ENCODE measurements at places on chromosomes 4 and X.

GRCh38 chr4:43485196-43485595 lies 592.7 kb downstream of the GRXCR1 start:
- no peak for DNase-seq

- no peak for DNase-seq
These were observed 79.4 kb downstream of the SLC9A6 start for GRCh38 chrX:136064661-136065043.

GRCh38 chr4:37803348-37803973 lies 23.0 kb upstream of the PGM2 start:
- DNase-seq, result peak; percentile 61

DNA sequence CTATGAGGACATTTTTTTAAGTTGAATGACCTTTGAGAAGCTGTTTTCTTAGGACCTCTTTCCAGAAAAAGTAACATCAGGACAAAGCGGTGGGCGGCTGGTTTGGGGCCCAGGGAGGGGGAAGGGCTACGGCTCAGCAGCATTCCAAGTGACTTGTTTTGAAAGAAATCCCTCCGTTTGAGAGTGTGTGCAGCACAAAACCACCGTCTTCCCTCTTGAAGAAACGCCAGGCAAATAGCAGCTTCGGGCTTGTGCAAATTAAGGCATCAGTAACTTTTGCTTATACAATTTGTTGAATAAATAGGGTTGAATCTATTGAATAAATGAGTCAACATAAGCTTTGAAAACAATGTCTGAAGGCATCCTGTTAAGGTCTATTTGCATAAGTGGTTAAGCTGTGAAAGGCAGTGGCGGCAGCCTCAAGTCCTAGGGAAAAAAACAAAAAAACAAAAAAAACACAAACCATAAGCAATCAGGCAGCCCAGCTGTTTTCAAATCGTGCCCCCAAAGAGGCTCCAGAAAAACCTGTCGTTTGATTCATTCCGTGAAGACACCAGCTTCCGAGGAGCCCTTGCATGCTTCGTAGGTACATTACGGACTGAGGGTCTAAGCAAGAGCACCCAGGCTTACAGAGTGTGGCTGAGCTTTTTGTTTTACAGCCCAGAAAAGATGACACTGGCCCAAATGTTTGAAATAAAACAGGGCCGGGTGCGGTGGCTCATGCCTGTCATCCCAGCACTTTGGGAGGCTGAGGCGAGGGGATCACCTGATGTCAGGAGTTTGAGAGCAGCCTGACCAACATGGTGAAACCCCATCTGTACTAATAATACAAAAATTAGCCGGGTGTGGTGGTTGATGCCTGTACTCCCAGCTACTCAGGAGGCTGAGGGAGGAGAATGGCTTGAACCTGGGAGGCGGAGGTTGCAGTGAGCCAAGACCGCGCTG lies 103.7 kb downstream of the CRLF2 start:
- DNase-seq, result no peak

- DNase-seq, result no peak
These were observed 87.3 kb upstream of the TET2 start for GRCh38 chr4:105059337-105059736.

DNA sequence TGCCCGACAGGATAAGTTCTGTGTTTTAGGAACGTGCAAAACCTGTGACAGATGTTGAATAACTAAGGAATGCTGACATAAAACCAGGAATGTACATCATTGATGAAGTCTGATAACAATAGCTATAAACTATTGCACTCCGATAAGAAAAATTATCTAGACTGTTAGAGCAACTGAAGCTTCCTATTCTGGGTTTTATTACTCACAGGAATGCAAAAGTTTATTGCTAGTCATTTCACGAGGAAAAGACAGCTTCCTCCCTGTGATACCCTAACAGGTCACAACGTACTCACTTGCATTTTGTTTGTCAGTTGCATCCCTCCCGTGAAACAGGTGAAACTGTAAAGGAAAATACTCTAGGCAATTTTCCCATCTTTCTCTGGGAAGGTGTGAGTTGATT lies 65.9 kb downstream of the CLDN22 start:
- no peak for DNase-seq

DNA sequence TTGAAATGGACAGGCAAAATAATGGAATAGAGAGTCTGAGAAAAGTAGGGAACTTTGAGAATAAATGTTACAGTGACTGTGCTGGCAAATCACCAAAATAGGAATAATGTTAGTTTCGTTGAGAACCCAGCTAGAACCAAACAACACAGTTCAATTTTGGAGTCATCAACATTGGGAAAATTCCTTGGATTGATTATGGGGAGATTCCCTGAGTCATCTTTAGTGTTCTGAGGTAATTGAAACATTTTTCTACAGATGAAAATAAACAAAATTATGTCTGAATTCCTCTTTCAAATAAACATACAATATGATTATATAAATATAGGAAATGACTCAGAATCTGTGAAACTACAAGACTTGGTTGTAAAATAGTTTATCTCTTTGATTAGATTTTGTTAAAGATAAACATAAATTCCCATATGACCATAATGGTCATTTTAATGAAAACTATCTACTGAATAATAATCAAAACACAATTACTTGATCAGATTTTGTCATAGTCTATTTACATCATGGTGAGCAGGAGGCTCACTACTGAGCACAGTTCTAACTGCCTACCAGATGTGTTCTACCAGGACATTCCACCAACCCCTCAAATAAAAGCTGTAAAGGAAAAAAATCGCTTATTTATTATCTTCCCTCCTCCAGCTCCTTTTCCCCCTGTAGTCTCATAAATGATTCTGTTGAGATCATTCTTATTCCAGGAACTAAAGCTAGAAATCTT lies 51.4 kb upstream of the GABRA2 start:
- no peak for DNase-seq

DNA sequence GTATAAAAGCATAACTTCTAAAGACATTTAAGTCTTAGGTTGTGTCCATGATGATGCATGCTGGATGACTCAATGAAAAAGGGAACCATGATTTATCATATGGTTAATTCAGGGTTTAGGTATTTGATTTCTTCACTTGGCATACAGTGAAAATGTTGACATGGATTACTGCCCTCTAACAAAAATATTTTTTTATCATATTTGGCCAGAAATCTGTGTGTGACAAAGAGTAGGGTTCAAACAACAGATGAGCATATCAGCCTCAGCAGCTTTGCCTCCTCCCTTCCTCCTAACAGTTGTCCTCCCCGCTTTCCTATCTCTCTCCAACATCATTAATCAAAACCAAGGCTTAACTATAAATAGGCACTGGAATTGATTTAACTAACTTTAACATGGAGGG lies 46.3 kb downstream of the ARHGAP6 start:
- DNase-seq, result no peak

DNA sequence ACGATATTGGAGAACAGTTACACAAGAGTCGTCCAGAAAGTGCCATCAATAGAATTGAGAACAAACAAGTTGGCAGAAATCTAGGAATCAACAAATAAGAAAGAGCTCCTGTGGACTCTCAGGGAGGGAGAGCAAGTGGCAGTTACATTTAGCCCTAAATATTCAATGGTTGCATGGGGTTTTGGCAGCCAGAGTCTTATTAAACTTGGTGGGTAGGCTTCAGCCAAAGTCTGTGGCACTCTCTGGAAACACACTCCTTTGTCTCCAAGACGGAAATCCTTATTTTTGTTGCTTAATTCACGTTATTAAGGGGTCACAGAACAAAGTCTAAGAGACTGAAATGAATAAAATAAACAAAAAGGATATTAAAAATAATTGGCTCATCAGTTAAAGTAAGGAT lies 742.2 kb upstream of the ATOH1 start:
- DNase-seq, result no peak

- DNase-seq, result no peak
These were observed 166.5 kb downstream of the SCFD2 start for GRCh38 chr4:53199356-53199755.

- no peak for DNase-seq
These were observed 28.6 kb downstream of the NUDT10 start for GRCh38 chrX:51361251-51361650.

DNA sequence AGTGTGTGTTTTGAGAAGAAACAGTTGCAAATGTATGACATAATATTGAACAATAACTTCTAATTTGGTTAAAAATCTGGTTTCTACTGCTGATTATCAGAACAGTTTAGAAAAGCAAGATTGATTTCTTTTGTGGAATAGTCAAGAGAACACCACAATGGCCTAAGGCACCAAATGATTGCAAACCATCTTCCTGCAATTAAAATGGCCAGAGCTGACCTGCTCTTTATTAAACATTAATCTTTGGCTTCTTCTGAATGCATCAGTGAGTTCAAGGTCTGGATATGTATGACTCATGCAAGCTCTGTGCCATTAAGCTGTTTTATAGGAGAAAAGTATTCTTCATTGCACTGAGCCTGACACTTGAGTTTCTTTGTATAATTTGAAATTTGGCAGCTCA lies 107.8 kb upstream of the PDHA2 start:
- peak; percentile 7 for DNase-seq

GRCh38 chrX:74892561-74892960 lies 32.7 kb downstream of the NEXMIF start:
- no peak for DNase-seq

GRCh38 chrX:34560180-34560579 lies 96.9 kb downstream of the TMEM47 start:
- no peak for DNase-seq

- no peak for DNase-seq
These were observed 180.7 kb downstream of the ADGRL3 start for GRCh38 chr4:61380865-61381264.

DNA sequence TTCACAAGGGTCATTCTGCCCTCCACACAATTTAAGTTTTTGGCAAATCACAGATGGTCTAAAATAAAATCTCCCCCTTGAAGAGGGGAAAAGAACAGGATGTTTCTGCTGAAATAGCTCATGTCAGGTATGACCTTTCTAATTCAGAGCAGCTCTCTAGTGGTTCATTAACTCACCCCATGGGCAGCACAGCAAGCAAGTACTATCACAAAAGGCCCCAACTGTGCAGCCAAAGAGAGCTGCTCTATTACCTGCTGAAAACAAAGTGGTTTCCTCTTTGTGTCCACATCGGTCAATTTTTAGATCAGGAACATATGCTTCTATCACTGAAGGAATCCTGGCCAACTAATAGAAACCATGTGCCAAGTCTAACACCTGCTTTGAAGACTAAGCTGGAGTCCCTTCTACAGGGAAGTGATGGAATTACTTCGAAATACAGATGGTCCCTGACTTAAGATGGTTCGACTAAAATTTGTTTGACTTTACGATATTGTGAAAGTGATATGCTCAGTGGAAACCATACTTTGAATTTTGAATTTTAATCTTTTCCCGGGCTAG lies 164.3 kb downstream of the ENOX2 start:
- no peak for DNase-seq

- DNase-seq, result no peak
These were observed 1323.4 kb downstream of the C4orf33 start for GRCh38 chr4:130419211-130419975.

DNA sequence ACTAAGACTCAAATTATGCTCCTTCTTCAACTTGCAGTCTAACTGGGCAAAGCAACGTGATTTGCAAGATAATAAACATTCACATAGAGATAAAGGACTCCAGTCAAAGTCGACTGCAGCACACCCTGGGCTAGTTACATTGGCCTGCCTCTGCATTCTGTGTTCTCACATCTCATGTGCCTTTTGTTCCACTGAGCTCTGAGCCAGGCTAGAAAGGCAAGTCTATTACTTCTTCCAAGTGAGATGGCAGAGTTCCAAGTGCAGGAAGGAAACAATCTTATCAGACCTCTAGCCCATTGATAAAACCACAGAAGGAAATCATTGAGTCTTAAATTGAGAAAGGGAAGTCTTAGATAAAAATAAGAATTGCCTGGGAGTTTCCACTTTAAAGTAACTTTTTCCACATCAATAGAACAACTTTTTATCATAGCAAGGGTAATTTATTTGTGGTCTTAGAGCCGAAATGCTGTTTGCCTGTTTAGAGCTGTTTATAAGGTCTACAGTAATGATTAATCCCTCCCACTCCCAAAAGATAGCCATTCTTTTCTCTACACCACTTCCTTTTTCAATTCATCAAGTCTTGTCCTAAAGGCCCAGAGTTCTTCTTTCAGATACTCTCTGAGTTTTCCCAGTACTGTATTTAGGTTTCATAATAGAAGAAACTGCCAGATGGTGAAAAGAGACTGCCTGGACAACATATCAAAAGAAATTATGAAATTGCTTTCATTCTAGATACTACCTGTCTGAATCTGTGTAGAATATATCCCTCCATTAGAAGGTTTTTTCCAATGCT lies 200.2 kb downstream of the GUCY2F start:
- DNase-seq, result no peak

DNA sequence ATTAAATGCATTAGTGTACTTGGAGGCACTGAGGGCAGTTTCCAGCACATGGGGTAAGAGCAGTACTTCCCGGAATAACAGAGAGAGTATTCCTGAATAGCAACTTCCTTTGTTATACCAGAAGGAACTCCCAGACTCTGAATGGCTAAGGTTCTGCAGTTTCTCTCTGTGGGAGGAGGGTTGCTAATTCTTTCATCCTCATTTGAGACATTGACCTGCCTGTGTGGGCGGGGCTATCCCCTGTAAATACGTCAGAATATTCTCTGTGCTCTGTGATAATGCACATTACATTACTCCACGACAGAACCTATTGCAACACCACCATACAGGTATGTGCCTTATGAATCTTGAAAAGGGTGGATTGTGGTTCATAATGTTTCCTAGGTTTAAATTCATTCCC lies 52.7 kb downstream of the SPINK2 start:
- no peak for DNase-seq

DNA sequence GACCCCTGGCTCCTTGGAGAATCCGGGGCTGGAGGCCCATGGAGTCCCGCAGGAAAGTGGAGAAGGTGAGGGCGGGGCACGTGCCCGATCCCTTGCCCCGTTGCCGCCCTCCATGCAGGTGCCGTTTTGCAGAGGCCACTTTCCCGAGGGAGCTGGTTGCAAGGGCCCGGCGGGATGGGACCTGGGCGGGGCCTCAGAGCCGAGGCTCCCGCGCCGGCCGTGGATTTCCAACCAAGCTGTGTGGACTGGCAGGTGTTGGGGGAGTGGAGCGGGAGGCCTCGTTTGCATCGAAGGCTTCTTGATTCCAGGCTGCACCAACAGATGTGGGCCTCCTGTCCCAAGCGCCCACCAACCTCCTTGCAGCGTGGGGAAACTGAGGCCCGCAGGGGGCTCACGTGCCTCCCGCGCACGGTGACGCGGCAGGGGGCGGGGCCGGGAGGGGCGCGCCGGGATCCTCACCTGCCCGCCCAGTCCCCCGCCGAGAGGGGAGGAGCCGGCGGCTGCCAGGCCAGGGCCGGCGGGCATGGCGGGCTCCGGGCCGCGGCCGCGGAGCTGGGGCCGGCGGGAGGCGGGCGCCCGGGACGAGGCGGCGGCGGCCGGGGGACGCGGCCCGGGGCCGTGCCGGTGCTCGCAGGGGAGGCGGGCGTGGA lies 24.9 kb downstream of the SH3BP2 start:
- DNase-seq, result no peak

DNA sequence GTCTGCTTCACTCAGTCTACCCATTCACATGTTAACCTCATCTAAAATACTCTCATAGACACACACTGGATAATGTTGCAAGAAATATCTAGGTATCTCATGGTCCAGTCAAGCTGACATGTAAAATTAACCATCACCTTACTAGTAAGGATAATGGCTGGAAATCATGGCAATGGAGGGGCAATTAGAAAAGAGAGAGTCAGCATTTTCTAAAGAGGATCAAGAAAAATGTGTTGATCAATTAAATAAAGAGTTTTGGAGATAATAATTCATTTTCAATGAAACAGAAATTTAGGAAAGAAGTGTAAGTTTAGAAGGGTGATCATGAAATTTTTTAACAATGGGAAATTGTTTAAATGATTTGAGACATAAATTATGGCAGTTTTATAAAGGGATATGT lies 1914.1 kb upstream of the IGFBP7 start:
- DNase-seq, result no peak

GRCh38 chr4:16085822-16086221 lies 2.0 kb upstream of the PROM1 start:
- DNase-seq, result no peak

Data from myocyte (in vitro differentiated cells).